Stimulated activated CD8-positive, alpha-beta memory T cell treated with anti-CD3 and anti-CD28 coated beads, Interleukin-15, amount 100 ng/mL, for 48 hours (primary cell): ENCODE measurements at places on chromosomes 13 and 19.

DNA sequence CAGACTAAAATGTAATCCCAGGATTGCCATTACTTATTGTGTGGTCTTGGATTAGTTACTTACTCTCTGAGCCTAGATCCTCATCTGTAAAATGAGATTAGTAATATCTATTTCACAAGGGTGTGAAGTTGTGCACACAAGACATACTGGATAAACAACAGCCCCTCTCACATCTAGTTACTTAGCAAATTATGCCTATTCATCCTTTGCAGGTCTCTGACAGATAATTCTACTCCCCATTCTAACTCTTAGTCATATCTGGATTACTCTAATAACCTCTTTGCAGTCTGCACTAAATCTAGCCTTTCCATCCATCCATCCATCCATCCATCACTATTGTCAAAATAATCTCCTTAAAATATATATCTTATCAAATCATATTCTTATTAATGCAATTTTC is 12.4 kb downstream of the MTRF1 start:
- no peak for DNase-seq

- DNase-seq, result no peak
Observed at GRCh38 chr13:39036212-39036611, 1.7 kb downstream of the PROSER1 start.

GRCh38 chr13:84455143-84455905 is 573.0 kb upstream of the SLITRK1 start:
- DNase-seq, result no peak

DNA sequence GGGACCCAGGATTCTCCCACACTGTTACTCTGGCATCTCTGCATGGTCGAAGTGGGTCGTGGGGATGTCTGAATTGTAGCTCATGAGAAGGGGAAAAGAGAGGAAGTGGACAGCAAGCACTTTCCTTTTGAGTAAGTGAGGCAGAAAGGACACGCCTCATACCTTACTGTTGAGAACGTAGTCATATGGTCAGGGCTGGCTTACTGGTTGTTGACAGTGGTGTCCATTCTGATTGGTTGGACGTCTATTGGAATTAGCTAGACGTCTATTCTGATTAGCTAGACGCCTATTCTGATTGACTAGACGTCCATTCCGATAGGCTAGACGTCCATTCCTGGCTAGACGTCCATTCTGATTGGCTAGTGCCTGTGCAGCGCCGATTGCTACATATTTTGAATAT is 12.4 kb downstream of the GRIN2D start:
- DNase-seq, result no peak

- no peak for DNase-seq
Observed at GRCh38 chr19:33293255-33294057, 8.9 kb downstream of the CEBPA start.

DNA sequence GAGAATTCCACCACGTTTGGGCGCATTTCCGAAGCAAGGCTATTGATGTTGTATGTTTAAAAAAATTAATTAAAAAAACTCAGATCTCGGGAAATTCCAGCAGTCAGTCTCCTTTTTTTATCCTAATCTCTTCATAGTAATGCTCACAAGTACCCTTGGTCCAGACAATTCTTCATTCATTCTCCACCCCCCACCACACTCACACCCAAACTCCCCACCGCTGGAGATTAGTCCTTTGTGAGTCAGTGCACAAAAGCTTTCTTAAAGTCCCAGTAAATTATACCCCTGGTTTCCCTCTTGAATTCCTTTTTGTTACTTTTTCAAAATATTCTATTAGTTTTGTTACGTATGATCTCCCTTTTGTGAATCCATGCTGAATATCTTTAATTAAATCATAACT is 274.6 kb downstream of the ZNF536 start:
- no peak for DNase-seq

GRCh38 chr19:33094436-33095067 is 13.6 kb downstream of the GPATCH1 start:
- no peak for DNase-seq

GRCh38 chr19:29804493-29804892 is 7.3 kb upstream of the CCNE1 start:
- DNase-seq, result no peak

DNA sequence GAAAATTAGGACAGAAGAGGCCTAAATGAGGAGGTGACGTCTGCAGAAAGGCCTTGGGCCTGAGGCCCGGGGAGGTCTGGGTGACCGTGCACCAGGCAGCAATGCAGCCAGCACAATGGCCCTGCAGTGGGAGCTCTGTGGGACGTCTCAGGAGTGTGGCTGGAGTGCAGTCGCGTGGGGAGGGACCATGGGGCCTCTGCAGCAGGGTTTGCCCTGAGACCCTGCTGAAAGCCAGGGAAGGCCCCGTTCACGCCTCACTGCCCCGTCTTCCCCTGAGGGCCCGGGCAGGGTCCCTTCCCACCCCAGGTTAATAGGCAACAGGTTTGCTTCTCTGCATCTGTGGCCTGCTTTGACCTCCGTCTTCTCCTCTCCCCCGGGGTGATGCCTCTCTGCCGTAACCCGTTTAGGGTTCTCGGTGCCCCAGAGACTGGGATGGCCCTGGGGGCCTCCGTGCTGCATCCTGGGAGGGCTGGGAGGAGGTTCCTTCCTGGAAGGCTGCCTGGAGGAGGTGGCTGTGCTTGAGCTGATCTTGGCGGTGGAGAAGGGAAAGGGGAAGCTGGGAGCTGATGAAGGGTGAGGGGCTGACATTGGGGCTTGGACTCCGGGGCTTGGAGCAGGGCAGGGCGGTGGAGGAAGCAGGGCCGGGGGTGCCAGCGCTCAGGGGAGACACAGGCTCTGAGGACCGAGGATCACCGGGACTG is 9.7 kb downstream of the PALM start:
- no peak for DNase-seq

DNA sequence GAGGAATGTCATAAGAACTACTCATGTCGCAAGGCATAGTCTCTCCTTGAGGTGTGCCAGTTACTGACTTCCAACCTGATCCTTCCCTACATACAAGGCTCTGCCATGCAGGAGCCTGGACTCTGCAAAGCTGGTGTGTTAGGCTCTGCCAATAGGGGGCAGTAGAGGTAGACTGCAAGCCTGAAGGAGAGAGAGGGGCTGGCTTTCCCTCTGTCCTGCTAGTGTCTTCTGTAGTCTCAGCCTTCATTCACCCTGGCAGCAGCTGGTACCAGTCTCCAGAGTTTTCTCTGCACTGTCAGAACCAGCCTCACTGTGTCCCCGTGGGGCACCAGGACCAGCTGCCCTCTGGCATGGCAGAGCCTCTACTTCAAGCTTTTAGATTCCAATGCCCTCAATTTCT is 14.5 kb downstream of the SHISA2 start:
- DNase-seq, result no peak

DNA sequence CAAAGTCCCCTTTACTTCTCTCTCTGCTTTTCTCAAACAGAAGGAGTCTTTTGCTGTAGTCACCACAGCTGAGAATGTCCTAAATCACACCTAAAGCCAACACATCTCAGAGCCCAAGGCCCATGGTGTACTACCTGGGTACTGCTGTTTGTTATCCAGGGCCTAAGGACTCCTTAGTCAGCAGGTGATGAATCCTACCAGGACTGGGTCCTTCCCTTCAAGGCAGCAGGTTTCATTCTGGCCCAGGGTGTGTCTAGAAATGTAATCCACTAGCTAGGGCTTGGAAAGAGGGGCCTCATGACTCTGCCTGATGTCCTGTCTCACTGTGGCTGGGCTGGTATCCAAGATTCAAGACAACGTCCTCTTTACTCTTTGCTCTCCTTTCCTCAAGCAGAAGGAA is 36.2 kb upstream of the ENOX1 start:
- DNase-seq, result no peak

GRCh38 chr19:40603071-40603388 is 1.9 kb downstream of the LTBP4 start:
- no peak for DNase-seq

- no peak for DNase-seq
Observed at GRCh38 chr13:107231944-107232343, 664.0 kb upstream of the ARGLU1 start.

- no peak for DNase-seq
Observed at GRCh38 chr13:93889430-93889951, 590.0 kb downstream of the DCT start.

GRCh38 chr13:18951412-18951811 is 230.2 kb downstream of the TUBA3C start:
- no peak for DNase-seq

- no peak for DNase-seq
Observed at GRCh38 chr13:67341406-67341805, 111.3 kb upstream of the PCDH9 start.

DNA sequence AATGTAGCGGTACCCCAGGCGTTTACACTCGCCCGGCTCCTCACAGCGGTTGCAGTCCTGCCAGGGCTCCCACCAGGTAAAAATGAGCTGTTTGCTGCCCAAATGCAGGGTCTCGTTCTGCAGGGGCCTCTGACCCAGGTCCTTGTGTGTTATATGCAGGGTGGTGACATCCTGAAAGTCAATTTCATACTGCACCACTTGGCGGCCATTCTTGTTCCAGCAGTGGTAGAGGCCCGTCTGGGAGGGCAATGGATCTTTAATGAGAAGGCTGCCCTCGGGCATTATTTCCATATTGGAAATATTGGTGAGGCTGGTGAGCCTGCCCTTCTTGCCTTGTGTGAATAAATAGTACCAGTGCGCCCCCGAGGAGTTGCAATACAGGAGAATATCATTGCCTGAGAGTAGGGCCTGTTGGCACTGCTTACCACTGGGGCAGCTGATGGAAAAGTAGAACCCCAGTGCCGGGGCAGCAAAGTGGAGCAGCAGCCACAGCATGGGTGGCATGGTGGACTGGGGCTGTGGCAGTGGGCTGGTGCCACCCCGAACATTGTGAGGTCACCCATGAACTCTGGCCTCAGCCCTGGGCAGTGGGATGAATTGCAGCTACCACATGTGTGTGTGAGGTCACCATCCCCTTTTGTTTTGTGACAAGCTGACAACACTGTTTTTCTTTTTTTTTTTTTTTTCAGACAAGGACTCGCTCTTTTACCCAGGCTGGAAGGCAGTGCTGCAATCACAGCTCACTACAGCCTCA is at the start of gene FAM187B:
Gene FAM187B, minus strand, starts transcription at position 563 of the 754 bp plus-strand sequence. Its CDS starts 59 bp downstream, at position 504.
- DNase-seq, result no peak

DNA sequence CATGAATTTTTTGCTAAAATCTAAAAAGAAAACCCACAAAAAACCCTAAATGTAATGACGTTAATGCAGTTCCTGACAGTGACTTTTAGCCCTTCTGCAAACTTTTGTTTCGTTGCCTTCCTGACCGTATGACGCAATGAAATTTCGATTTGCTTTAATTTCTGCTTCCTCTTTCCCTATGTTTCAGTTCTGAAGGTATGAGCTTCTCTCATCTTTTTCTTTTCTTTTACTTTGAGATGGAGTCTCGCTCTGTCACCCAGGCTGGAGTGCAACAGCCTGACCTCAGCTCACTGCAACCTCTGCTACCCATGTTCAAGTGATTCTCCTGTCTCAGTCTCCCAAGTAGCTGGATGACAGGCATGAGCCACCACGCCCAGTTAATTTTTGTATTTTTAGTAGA is 6.1 kb upstream of the LILRA5 start:
- DNase-seq, result no peak

DNA sequence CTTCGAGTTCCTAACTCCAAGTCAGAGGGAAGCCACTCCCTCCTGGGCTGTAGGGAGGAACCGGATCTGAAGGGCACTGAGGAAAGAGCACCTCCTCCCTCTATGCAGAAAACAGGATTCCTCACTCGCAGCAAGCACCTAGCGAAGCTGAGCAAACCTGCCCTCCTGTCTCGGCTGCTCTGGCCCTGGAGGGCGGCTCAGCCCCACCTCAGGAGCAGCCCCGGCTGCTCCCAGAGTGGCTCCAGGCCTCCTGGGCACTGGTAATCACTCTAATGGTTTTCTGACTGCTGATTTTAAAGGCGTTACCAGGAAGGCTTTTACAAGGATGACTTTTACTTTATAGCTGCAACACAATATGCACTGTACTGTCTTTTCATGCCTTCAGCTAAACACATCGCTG is 312.5 kb downstream of the TEX29 start:
- DNase-seq, result no peak

DNA sequence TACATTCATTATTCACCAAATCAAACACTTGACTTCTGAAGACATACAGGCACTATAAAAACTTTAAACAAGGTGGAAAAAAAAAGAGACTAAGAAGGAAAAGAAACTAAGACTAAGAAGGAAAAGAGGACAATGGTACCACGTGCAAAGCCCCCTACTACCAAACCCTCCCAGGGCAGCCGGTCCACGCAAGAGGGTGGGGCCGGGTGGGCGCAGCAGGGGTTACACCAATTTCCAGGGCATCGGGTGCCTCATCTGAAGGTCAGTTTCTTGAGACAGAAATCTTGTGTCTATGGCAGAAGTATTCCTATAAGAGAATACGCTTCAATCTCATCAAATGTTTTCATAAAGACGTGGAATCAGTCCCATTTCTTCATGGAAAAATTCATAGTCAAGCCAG is 131.5 kb downstream of the NUFIP1 start:
- DNase-seq, result no peak

DNA sequence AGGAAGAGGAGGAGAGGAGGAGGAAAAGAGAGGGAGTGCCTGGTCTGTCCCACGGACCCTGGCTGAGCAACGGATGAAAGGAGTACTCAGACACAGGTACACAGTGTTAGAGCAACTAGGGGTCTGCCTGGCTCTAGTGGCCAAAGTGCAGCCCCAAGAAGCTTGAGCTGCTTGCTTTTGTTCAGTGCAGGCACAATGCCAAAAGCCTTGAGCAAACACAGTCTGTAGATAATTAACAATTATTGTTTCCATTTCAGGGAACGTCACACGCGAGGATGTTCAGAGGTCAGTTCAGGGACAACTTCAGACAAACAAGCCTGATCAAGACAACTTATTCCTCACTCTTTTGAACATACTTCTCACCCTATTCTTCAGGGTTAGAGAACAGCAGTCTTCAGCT is 32.2 kb upstream of the ZNF726 start:
- DNase-seq, result no peak
